ENCODE measurements at places on chromosomes 2 and 18. TPM values are rescaled to one million over a fixed set of nuclear protein-coding genes. Genes with fewer than 3 reads are reported as not detected.

LYPD1 gene
- total RNA-seq = not detected

FBXO41 gene
- total RNA-seq = 0.51 TPM

MOGAT1 gene
- total RNA-seq = 0.65 TPM

ACMSD gene
- total RNA-seq = not detected

TTL gene
- total RNA-seq = 47.9 TPM

IL37 gene
- not detected for total RNA-seq

CPO gene
- total RNA-seq = not detected

RFTN2 gene
- 4.4 TPM for total RNA-seq

NT5C1B gene
- not detected for total RNA-seq

RGPD3 gene
- total RNA-seq = 0.08 TPM

FHL2 gene
- total RNA-seq = 1,567 TPM

TRIM43 gene
- total RNA-seq = not detected

UPP2 gene
- not detected for total RNA-seq

OTX1 gene
- total RNA-seq = not detected

GALNT1 gene
- total RNA-seq = 48.0 TPM

UGT1A5 gene
- total RNA-seq = not detected

PIEZO2 gene
- 0.32 TPM for total RNA-seq

SPDYA gene
- 0.24 TPM for total RNA-seq

ME2 gene
- 92.6 TPM for total RNA-seq

ABCB11 gene
- 0.13 TPM for total RNA-seq

DUSP19 gene
- total RNA-seq = 10.8 TPM

SERPINB11 gene
- total RNA-seq = not detected

SERPINE2 gene
- 6.0 TPM for total RNA-seq

ST8SIA3 gene
- total RNA-seq = not detected

OSBPL6 gene
- 3.3 TPM for total RNA-seq

ALK gene
- total RNA-seq = 0.16 TPM

GLI2 gene
- 1.3 TPM for total RNA-seq

EPHA4 gene
- 11.9 TPM for total RNA-seq

APLF gene
- total RNA-seq = 4.0 TPM
